ENCODE measurements at places on chromosomes 3 and 15. TPM values are rescaled to one million over a fixed set of nuclear protein-coding genes. Genes with fewer than 3 reads are reported as not detected.
A peak's percentile ranks its signal among the peaks of the same experiment; 100 is the strongest.

The RAD51 gene
- total RNA-seq = 11.4 TPM

The GMNC gene
- not detected for total RNA-seq

The PGBD4 gene
- 5.2 TPM for total RNA-seq

DNA sequence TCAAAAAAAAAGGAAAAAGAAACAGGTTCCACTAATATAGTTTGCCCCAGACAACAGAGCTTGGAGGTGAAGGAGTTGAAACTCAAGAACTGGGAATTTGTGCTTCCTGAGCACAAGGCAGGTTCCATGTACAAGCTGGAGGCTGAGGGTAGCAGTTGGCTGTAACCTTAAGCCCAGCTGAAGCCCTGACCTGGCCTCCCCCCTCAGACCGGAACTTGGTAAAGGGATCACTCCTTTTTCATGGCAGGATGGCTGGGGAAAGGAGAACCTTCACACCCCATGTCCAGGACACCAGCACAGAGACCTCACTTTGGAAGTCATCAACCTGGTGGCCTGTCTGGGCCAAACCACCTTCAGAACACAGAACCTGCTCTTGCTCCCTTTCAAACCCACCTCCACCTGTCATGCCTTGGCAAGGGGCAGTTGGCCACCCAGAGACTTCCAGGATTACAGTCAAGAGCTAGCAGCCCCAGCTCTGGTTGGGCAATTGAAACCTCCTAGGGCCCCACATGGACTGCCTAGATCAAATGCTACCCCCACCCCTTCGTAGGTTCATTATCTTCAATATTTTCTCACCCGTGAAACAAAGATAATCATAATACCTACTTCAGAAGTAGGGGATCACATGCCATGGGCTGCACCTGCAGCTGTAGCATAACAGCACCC is 3.5 kb downstream of the RPL29 start:
- H3K4me3 ChIP-seq = no peak overlapping the region
- H3K4me1 ChIP-seq = peaks cover 14% of the 10 kb centered on the region
- no peaks in the 10 kb centered on the region for H3K27me3 ChIP-seq
- peak overlapping the region; percentile 7 for H3K27ac ChIP-seq
- DNase-seq = peak; percentile 69
- peaks cover 25% of the 10 kb centered on the region for H3K36me3 ChIP-seq

DNA sequence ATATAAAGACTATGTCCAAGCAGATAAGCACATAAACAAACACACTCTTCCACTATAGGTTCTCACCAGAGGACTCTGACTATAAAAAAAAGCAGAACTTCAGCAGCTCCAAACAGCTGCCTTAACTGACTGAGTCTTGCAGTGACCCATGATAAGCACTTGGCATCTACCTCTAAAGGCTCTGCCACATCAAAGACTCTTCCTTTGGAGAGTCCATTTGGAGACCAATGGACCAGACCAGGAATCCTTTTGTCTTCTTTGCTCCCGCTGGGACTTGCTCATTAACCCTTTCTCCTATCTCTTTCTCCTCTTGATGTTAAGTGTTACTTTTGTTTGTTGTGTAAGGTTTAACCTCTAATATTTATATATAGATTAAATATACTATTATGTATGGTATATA is 424.1 kb downstream of the RSL24D1 start:
- H3K4me3 ChIP-seq = no peak overlapping the region
- H3K4me1 ChIP-seq = no peaks in the 10 kb centered on the region
- DNase-seq = no peak
- no peaks in the 10 kb centered on the region for H3K27me3 ChIP-seq
- H3K27ac ChIP-seq = no peak overlapping the region

DNA sequence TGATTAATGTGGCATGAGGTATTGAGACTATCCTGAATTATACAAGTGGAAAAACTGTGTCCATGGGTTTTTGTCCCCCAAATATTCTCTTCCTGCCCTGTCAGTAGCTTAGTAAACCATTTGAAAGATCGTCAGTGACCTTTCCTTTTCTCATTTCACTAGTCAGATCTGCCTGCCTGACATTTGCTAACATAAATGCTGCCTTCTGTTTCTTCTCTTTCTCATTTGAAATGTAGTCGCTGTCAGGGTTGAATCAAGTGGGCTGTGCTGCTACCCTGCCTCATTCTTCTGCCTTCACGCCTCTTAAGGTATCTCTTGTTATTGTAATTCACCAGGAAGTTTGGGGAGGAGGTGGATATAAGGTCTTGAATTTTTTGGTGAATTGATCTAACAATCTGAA is 67.5 kb downstream of the LRCH3 start:
- H3K4me1 ChIP-seq = no peaks in the 10 kb centered on the region
- no peak overlapping the region for H3K27ac ChIP-seq
- DNase-seq = no peak
- no peak overlapping the region for H3K4me3 ChIP-seq

GRCh38 chr15:101482526-101483371 is 6.8 kb downstream of the PCSK6 start:
- no peak overlapping the region for H3K4me3 ChIP-seq
- DNase-seq = no peak
- H3K36me3 ChIP-seq = no peaks in the 10 kb centered on the region
- H3K27ac ChIP-seq = no peak overlapping the region
- H3K27me3 ChIP-seq = no peaks in the 10 kb centered on the region

DNA sequence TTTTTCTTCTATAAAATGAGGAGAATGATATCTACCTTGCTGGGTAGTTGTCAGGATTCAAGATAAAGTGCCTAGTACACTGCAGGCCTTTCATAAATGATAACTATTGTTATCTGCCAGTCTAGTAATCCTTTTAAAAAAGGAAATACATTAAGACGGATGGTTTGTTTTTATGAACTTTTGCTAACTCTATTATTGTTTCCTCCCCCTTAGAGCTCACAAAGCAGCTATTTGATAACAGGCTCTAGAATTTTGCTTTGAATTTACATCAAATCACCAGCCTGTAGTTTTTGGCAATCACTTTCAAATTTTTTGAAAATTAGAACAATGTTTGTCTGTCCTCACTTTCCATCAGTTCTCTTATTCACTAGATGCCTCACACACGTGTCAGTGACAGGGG is 39.8 kb downstream of the BLM start:
- H3K27ac ChIP-seq = no peak overlapping the region
- H3K4me1 ChIP-seq = no peaks in the 10 kb centered on the region
- DNase-seq = no peak
- no peak overlapping the region for H3K4me3 ChIP-seq
- peaks cover 56% of the 10 kb centered on the region for H3K36me3 ChIP-seq

GRCh38 chr3:161567577-161568361 is 71.2 kb downstream of the OTOL1 start:
- H3K36me3 ChIP-seq = no peaks in the 10 kb centered on the region
- no peaks in the 10 kb centered on the region for H3K4me1 ChIP-seq
- H3K27ac ChIP-seq = no peak overlapping the region
- H3K4me3 ChIP-seq = no peak overlapping the region
- no peak for DNase-seq
